ENCODE measurements at places on chromosomes 1 and 21.

DNA sequence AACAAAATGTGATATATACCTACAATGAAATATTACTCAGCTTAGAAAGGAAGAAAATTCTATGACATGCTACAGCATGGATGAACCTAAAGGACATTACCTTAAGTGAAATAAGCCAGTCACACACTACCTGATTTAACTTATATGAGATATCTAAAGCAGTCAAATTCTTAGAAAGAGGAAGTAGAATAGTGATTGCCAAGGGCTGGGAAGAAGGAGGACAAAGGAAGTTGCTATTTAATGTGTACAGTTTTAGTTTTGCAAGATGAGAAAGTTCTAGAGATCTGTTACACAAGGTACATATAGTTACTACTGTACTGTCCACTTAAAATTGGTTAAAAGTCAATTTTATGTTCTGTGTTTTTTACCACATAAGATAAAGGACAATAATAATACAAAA, 87.5 kb upstream of the KCTD3 start:
- DNase-seq = no peak

DNA sequence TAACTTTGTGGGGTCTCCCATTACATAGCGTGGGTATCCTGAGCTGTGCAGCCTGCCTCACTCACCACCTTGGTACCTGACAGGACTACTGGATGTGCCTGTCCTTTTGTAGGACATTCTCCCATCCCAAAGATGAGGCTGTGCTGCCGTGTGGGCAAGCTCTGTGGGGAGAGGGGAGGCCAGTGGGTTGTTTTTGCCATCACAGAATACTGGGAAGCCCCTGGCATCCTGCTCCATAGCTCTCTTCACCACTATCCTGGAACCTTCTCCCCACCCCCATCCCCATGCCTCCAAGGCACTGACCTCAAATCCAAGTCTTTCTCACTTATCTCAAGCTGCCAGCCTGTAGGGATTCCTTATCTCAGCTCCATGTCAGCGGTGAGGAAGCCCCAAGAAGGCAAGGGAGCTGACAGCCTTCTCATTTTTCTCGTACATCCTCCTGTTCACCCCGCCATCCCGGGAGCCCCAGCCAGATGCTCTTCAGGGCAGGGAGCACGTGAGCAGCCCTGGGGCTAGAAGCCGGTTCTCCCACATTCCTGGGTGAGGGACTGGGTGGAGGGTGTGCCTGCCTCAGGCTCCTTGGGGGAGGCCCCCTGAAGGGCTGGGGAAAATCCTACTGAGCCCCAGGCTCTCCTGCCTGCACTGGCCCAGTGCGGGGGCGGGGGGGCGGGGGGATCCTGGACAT, 2.4 kb upstream of the ELF3 start:
- no peak for DNase-seq

DNA sequence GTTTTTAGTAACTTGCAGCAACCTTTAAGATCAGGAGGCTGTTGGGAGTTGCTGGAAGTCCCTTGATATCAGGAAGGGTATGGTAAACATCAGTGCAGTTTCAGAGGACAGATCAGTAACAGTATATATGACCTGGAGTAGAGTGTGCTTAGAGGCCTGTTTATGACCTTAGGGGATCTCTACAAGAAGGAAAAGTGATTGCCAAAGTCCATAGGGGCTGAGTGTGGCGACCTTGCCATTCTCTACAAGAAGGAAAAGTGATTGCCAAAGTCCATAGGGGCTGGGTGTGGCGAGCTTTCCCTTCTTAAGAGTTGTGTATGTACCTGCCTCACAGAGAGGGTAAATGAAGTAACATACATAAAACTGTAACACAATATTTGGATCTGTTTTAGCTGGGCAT, 28.5 kb upstream of the AXDND1 start:
- DNase-seq = no peak

- no peak for DNase-seq
These were observed 37.9 kb upstream of the CCDC27 start for GRCh38 chr1:3714284-3714741.

GRCh38 chr1:226717256-226717909, 21.7 kb downstream of the ITPKB start:
- no peak for DNase-seq

All from fibroblast of lung (primary cell).